CD4-positive, alpha-beta T cell treated with Interleukin-2 at 100 ng/mL for 4 hours (primary cell): ENCODE measurements at places on chromosomes 6 and 20.

GRCh38 chr6:142165227-142165626 lies 18.2 kb downstream of the VTA1 start:
- no peak for DNase-seq

- no peak for DNase-seq
Observed at GRCh38 chr6:47162231-47162630, 120.1 kb upstream of the ADGRF1 start.

GRCh38 chr6:62013719-62014118 lies 272.3 kb downstream of the KHDRBS2 start:
- no peak for DNase-seq

DNA sequence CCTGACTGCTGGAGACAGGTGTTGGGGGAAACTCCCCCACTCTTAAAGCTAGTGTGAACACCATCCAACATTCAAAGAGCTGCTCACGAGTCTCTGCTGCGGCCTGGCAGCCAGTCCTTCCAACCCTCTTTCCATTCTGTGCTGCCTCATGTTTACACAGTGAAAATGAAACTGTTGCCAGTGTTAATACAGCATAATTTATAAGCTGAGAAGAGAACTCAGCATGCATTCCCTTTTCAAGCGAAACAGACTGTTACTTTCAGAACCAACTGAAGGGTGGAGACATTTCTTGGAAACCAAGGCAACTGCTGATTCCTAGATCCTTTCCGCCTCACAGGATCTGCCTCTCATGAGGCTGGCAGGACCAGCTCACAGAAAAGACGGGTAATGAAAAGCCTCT lies 533.8 kb upstream of the ID4 start:
- no peak for DNase-seq
